ENCODE measurements at places on chromosomes 12 and 14.

DNA sequence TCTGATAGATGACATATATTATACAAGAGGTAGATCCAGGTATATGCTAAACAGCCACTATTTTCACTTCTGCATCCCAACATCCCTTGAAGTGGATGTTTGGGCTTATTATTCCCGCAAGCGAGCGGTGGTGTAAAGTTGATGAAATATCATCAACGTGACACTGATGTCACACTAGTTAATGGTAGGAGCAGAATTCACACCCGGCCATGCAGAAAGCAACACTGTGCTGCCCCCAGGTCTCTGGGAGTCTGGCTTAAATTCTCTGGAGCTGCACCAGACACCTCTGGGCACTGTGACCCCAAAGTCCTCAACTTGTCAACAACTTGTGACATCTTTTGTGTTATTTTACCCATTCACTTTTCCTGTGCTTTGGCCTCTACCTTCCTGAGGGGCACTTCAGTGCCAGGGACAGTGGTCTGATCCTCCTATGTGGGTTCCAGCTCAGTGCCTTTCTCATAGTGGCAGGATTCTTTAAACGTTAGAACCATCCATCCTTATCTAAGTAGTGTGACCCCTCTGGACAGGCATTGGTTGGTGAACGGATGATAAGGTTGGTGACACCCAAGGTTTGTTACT lies 952 bp downstream of the DRAM1 start:
- peak; percentile 12 for DNase-seq

DNA sequence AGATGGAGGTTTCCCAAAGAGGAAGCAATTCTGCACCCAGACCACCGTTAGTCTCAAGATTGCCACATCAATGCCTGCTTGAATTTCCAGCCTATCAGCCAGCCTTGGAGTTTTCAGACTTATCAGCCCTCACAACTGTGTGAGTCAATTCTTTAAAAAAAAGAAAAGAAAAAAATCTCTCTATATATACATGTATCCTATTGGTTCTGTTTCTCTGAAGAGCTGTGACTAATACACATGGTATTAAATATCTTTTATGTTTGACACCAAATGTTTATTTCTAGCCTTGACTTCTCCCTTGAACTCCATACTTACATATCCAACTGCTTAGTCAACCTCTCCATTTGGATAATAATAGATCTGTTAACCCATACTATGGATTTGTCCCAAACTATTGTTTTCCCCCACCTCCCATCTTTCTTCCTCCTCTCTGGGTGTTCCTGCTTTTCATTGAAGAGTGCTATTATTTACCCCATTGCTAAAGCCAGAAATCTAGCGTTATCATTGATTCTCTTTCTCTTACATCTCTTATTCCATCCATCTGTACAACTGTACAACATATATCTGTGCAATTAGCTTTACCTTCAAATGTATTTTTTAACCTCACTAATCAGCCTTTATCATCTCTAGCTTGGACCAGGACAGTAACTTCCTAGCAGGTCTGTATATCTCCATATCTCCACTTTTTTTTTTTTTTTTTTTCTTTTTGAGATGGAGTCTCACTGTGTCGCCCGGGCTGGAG lies 22.7 kb upstream of the EID3 start:
- no peak for DNase-seq

- peak; percentile 47 for DNase-seq
These were observed 196.6 kb upstream of the DIO3 start for GRCh38 chr14:101364503-101365328.

DNA sequence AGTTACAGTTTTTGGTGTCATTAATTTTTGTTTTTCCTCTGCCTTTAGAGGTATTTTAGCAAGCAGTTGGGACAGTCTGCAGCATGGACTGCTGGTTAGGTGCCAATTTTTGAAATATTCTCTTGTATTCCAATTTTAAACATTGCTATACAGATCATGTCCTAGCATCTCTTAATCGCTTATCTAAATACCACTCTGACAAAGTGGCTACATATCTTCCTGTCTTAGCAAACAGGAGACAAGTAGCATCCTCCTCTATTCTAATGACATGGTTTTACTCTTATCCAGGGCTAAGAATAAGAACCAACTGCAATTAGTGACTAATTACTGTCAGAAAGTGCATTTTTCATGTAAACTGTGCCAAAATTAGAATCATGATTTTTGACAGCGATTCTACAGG lies 117.8 kb upstream of the ATP2B1 start:
- DNase-seq: no peak

DNA sequence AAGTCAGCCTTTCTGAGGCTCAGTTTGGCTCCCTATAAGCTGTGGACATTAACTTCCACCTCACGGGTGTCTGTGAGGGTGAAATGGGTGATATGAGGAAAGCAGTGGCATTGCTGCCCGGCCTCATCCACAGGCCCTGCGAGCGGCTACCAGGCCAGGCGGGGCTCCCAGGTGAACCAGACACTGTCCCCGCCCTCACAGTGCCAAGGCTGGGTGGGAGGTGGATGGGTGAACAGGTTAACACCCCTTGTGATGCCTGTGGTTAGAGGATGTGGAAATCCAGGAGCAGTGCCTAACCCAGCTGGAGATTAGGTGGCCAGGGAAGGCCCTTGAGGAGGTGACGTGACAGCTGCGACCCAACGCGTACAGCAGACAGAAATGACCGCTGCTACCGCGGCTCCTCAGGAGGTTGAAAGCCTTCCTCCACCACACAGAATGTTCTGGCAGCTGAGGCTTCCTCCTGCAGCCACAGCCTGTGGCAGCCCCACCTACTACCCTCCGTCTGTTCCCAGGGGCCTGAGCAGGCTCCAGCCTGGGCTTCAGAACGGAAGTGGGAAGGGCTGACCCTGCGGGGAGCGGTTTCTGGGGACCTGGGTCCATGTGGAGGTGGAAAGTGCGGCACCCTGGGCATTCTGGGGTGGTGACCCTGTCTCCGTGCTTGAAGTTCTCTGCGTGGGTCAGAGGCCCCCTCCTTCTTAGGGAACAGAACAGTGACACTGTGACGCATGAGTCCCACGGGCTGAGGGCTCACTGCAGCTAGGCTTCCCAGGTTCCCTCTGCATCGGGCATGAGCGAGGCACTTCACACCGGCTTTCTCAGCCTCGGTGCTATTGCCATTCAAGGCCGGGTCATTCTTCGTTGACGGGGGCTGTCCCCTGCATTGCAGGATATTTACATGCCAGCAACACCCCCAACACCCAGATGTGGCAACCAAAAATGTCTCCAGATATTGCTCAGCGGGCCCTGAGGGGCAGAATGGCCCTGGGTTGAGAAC lies 9.7 kb downstream of the MMAB start:
- no peak for DNase-seq

GRCh38 chr14:71594821-71595220 lies 337.4 kb upstream of the RGS6 start:
- peak; percentile 42 for DNase-seq

- DNase-seq: peak; percentile 65
These were observed 126.9 kb downstream of the DUSP6 start for GRCh38 chr12:89225401-89225800.

- peak; percentile 64 for DNase-seq
These were observed 14.4 kb upstream of the MLXIP start for GRCh38 chr12:122064025-122064777.

DNA sequence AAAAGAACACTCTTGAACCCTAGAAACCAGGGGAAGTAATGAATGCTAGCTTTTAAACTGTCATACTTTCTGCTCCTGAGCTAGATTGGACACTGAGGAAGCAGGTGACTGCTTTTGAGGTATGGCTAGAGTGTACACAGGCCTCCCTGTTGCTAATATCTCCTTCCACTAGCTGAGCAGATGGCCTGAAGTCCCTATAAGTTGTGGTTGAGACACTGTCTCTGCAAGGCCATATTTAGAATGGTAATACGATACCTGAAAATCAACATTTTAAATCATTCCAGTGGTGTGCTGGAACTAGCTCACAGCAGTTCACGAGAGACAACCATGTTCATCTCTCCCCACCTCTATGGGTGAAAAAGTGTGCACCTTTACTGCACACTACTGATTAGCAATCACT lies 46.4 kb upstream of the BMP4 start:
- no peak for DNase-seq

DNA sequence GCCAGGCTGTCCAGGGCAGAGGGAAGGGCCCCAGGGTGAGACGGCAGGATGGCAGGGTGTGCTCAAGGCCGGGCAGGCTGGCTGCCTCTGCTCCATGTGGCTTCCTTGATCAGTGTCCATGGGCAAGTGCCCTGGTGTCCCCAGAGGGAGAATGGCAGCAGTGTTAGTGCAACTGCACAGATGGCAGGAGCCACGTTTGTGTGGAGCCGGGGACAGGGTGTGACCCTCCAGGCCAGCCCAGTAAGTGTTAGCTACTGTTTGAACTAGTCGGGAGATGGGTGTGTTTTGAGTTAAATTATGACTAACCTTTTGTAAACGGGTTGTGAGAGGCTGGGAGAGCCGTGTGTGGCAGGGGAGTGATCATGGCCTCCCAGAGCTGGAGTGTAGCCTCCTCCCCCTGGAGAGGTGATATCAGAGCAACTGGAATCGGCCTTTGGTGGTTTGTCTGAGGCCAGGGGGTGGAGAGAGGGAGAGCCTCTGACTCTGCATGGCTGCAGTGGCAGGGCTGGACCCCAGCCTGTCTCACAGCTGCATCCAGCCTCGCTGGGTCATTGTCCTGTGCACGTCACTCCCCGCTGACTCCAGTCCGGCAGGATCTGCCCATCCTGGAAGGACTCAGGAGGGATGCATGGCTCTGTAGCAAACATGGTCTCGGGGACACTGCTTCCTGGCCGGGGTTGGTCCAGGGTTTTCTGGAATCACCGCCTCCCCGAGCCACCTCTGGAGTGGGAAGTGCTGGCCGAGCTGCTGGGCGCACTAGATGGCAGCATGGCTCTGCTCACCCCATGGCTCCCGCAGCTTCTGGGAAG lies 27.8 kb downstream of the AACS start:
- peak; percentile 60 for DNase-seq

- DNase-seq: no peak
These were observed 927 bp downstream of the ABCB9 start for GRCh38 chr12:122965321-122965751.

DNA sequence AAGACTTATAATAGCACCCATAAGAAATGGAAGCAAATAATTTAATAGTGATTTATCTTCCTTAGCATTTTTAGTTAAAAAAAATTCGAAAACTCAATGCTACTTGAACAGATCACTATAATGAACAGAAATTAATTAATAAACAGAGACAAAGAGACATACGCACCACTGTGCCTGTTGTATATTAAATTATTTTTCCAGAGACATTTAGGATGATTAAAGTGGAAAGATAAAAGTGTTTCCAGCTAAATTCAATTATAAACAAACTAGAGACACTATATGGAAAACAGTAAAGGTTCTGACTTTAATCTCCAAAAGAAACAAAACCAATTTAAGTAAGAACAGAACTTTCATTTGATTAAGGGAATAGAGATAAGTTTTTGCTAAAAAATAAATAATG lies 3.4 kb downstream of the HIGD1C start:
- no peak for DNase-seq
